ENCODE measurements at places on chromosomes 6 and 20.

DNA sequence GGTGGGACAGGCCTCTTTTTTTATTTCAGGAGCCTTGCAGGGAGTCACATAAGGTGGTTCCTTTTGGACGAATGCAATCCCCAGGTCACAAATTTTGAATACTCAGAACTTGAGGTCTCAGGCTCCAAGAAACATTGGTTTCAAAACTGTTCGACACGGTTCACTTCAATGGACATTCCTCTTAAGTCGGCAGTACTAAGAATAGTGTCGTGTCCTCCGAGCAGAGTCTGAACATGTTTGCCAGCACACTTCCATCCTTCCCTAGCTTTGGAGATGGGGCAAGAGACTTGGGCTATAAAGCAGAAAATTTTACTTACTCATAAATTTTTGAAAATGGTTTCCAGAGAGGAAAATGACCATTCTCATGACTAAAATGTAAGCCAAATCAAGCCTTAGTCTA is 265.4 kb downstream of the THBS2 start:
- DNase-seq, result no peak

- no peak for DNase-seq
Measured at GRCh38 chr6:152503546-152503945, 133.6 kb downstream of the SYNE1 start.

GRCh38 chr6:113600551-113601339 is 256.4 kb upstream of the MARCKS start:
- DNase-seq, result no peak

GRCh38 chr6:37960139-37960935 is 140.8 kb downstream of the ZFAND3 start:
- no peak for DNase-seq

DNA sequence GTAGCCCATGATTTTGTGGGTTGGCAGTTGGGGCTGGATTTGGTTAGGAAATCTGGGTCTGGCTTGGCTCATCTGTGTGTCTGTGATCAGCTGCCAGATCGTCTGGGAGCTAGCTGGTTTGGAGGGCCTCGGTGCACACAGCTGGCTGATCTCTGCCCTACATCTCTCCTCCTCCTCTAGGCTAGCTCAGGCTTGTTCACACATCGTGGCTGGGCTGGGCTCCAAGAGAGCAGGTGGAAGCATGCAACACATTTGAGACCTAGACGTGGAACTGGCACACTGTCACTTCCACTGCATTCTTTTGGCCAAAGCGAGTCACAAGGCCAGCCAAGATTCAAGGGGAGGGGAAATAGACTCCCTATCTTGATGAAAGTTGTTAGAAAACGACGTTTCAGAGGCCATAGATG is 15.9 kb downstream of the NDUFAF5 start:
- peak; percentile 94 for DNase-seq

- DNase-seq, result no peak
Measured at GRCh38 chr6:140445474-140446004, 1071.1 kb upstream of the CITED2 start.

DNA sequence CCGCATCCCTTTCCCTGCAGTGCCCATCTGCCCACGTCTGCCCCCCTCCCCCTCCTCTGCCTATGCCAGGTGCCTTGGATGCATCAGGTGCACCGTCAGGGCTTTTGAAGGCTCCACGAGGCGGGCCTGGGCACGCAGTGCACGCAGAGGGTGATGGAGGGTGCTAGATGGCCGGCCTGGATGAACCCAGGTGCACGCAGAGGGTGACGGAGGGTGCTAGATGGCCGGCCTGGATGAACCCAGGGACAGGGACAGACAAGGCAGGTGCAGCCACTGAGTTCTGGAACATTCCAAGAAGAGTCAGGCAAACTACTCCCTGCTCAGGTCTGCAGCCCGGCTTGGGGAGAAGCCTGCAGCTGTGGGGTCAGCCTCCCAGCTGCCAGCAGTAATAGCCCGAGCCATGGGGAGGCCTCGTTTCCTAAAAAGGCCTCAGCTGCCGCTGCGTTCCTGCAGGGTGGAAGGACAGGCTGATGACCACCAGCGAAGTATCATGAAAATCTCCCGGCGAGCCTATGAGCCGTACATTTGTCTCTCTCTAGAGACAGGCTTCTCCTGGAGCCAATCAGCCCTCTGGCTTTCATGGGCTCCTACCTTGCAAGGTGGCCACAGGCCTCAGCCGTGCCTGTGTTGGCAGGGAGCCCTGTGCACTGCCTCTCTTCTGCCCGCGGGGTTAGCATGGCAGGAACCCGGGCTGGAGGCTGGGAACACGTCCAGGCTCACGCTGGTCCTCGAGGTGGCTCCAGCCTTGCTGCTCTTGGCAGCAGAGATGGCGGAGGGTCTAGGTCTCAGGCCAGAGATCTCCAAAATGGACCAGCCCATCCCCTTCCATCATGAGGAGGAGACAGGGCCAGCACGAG is 29.6 kb downstream of the NTSR1 start:
- DNase-seq, result no peak

- no peak for DNase-seq
Measured at GRCh38 chr20:10376270-10377075, 57.5 kb downstream of the MKKS start.

DNA sequence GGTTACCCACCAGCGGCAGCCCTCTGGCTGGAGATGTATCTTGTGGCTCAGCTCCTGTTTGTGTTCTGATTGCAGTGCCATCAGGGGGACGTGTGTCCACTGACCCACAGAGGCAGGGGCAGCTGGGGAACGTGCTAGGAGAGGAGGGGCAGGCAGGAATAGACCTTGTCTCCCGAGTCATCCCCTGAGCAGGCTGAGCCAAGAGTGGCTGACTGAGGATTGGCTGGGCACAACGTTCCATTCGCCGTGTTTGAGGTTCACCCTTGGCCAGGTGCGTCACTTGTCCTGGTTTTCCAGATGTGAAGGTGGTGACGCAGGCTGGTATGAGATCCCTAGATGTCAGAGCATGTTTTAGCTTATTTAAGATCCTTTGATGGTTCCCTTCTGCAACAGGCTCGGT is 57.7 kb downstream of the ADNP start:
- DNase-seq, result no peak

- DNase-seq, result peak; percentile 5
Measured at GRCh38 chr6:35092362-35093117, 48.6 kb downstream of the TCP11 start.

DNA sequence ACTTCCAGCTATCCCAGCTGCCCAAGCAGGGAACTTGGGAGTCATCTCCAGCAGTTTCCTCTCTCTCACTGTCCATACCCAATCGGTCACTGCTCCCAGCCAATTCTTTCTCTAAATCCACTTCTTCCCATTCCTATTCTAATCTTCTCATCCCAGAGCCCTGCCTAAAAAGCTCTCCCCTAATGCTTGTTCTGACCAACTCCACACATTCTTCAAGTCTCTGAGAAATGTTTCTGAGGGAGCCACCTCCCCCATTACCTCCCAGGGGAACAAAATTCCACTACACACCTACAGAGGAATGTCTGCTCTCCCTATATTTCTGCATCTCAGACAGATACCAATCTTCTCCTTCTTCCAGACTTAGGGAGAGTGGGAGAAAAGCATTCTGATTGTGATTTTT is 14.0 kb downstream of the SLC17A4 start:
- no peak for DNase-seq

DNA sequence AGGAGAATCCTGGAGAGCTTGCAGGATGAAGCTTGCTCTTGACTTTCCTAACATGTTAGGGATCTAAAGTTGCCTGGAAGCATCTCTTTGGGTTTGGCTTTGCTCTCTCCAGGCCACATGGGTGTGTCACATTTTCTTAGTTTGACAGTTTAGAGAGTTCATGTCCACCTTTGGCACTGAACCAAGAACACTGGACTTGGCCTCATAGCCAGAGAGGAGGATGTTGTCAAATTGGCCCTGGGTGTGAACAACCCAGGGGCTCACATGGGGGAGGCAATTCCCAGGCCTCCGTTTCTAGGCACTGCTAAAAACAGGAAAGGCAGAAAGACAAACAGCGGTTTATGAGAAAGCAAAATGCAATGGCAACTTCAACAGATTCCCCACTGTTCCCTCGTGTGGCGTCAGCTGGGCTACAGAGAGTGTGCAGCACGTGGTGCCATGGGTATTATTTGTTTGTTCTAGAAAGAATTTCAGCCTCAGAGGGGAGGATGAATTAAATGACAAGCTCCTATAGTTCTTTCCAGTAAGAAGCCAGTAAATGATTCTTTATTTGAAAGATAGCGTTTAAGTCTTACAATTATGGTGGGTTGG is 93.9 kb downstream of the CLIC5 start:
- no peak for DNase-seq

DNA sequence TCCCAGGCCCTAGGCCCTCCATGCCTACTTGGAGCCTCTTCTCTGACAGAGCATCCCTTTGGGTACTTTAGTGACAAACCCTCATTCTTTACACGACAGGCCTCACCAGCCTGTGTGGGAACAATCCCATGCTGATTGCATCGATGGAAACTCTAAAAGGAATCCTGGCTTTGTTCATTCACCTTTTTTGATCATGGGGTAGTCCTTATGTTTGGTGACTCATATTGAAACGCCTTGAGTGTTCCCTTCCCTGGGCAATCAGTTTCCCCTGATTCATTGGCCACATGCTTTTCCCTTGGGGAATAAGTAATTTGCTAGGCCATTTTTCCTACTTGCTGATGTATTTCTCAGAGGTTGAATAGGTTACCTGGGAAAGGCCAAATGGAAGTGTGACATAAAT is 14.7 kb upstream of the TNFAIP3 start:
- no peak for DNase-seq

- no peak for DNase-seq
Measured at GRCh38 chr6:56534680-56535419, 107.8 kb downstream of the DST start.

DNA sequence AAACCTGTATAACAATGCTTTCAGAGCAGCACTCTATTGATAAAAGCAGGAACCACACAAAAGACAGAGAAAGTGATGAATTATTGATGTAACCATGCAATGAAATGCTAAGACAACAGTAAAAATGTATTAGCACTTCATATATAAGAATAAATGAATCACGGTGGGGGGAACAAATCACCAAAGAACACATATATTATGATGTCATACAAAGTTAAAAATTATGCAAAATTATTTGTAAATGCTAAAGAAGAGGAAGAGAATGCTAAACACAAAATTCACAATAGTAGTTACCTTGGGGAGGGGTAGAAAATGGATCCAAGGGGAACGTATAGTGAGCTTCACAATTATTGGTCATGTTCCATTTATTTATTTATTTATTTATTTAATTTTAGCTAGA is 133.9 kb downstream of the KIF13A start:
- no peak for DNase-seq

DNA sequence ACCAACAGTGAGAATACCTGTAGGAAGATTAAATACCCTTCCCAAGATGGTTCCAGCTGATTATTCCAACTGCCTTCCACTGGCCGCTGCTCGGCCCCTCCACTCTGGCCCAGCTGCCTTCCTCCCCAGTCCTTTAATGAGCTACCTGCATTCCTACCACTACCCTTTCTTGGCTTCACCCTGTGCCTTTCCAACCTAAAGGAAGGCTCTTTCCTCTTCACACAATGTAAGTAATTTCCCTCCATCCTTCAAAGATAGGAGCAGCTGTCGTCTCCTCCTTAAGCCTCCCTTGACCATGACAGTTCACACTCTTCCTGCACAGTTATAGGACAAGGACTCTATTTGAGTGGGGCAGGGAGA is 16.2 kb upstream of the SNX9 start:
- DNase-seq, result no peak

DNA sequence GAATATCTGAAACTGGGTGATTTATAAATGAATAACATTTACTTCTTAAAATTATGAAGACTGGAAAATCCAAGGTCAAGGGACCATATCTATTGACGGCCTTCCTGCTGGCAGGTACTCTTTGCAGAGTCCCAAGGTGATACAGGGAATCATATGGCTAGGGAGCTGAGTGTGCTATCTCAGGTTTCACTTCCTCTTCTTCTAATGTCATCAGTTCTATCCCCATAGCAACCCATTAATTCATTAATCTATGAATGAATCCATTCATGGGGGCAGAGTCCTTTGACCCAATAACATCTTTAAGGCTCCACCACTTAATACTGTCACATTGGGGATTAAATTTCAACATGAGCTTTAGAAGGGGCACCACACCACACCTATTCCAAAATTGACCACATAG is 772.0 kb downstream of the HACE1 start:
- DNase-seq, result no peak

DNA sequence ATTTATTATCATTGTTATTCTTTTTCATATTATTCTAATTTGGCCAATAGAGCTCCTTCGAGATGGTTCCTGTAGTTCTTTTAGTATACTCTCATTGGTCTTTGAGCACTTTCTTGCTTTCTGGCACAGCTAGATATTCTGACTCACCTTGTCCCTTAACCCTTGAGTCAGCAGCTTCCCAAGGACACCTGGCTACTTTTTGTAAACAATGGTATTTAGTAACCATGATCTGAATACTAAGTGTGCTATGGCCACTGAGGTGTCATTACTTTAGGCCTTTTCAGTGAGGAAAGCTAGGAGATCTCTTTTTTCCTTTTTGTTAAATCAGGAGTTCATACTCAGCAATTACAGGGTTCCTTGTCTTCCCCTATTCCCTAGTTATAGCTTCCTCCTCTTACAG is 126.5 kb upstream of the CITED2 start:
- no peak for DNase-seq

GRCh38 chr20:46438156-46438750 is 31.8 kb upstream of the ELMO2 start:
- peak; percentile 49 for DNase-seq

All from NCI-H2081 (cell line).